ENCODE measurements at places on chromosomes 6 and 20.

GRCh38 chr6:144555066-144555465 lies 269.9 kb downstream of the UTRN start:
- DNase-seq, result no peak

GRCh38 chr6:24864343-24864742 lies 65.6 kb upstream of the ARMH2 start:
- peak; percentile 27 for DNase-seq

GRCh38 chr6:45447716-45448115 lies 70.0 kb upstream of the SUPT3H start:
- DNase-seq, result no peak

DNA sequence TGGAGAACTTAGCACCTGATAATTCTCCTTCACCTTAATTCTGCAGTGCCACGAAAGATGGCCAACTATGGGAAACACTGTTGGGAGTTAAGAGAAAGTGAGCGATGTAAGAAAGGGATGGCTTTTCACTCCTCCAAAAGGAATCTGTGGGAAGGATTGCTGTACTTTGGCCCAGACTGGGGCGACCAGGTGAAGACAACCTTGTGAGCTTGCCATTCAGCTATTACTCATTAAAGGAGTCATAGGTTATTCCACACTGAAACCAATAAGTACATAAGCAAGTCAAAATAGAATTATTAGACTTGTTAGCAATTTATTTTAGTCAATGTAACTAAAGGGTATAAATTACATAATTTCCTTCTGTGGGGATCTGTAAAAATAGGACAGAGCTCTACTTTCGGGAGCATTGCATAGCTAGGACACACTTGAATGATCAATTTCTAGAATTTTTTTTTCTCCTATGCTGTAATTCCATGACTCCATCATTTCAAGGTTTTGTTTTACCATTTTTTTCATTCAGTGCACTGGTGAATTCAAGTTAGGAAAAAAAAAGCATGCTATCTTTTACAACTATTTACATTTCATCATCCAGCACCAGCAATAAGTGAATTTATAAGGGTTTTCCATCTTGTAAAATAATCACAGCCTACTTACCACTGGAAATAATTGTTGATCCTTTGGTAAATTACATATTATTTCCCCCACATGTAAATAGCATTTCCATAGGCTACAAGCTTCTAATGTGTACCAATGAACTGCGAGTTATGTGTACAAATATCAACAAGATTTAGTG lies 231.7 kb downstream of the SIM1 start:
- no peak for DNase-seq

- DNase-seq, result no peak
These were observed 15.1 kb downstream of the MYBL2 start for GRCh38 chr20:43681991-43682410.

- peak; percentile 30 for DNase-seq
These were observed 194.9 kb downstream of the KIF6 start for GRCh38 chr6:39530201-39530759.

DNA sequence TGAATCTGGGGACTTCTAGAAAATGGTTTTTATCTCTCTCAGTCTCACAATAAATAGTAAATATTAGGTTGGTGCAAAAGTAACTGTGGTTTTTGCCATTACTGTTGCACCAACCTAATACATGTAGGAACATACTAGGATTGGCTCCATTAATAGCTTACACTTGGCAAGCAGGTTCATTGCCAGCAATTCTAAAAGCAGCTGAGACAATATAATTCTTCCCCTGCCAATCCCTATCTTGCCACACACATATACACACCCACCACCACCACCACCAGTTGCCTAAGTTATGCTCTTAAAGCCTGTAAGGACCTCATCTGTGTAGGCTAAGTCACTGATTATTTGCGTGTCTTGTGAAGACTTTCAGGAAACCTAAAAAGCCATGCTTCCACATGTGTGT lies 145.1 kb downstream of the KIF16B start:
- DNase-seq, result no peak

DNA sequence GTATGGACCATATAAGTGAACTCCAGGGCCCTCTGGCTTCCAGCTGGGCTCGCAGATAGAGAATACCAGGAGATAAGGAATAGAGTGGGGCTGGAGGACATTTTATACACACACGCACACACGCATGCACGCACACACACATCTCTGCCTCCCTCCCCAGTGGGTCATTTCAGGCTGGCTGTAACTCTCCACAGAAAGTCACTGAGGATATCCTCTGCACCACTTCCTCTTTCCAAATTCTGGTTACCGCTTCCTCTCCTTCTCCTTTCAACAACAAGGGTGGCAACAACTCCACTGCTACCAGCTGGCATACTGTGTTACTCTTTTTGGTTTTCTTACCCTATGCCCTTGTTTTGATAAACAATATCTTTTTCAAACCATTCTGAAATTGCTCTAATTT lies 280.2 kb downstream of the COL12A1 start:
- DNase-seq, result no peak

- DNase-seq, result no peak
These were observed 86.1 kb upstream of the SIRPA start for GRCh38 chr20:1809131-1809572.

DNA sequence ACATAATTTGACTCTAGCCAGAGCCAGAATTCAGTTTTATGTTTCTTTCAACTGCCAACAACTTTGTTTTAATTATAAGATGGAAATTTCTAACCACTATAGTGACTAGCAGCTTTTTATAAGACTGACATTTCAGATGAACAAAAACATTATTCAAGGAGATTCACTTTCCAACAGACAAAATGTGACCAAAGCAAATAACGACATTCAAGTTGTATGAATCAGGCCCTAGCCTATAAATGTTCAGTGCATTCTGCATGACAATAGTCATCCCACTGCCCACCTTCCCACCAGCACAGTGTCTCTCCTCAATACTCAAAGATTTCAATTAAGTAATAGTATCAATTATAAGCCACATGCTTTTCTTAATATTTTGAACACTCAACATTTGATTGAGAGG lies 200.7 kb downstream of the KHDC1L start:
- DNase-seq, result no peak
